D341Med (cell line): ENCODE measurements at places on chromosomes 1 and 21.

DNA sequence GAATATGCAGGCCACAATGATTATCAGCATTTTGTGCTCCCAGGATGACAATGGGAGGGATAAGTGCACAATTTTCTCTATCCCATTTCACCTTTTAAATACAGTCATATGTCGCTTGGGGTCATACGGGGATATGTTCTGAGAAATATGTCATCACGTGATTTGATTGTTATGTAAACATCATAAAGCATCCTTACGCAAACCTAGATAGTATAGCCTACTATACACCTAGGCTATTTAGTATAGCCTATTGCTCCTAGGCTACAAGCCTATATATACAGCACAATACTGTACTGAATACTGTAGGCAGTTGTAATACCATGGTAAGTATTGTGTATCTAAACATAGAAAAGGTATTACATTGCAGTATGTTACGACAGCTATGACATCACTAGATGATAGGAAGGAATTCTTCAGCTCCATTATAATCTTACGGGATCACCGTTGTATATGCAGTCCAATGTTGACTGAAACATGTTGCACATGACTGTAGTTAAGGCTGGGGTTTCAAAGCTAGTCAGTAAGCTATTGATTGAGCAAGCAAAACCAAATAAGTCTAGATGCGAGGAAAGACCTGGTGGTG, 18.9 kb downstream of the RUSC1 start:
- DNase-seq: no peak

DNA sequence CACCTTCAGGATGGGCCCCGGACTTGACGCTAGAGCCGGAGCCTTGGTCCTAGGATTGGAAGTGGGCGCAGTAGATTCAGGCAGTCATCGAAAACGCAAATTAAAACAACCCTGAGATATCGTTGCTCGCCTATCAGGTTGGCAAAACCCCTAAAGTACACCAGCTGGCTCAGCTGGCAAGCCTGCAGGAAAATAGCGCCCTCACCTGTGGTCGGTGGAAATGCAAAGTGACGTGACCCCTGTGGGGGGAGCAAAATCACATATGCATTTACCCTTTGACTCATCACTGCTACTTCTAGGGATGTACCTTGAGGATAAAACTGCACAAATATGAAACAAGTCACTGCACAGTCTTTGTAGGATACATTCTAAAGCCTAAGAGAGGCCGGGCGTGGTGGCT, 170.3 kb upstream of the TMEM51 start:
- DNase-seq: no peak

DNA sequence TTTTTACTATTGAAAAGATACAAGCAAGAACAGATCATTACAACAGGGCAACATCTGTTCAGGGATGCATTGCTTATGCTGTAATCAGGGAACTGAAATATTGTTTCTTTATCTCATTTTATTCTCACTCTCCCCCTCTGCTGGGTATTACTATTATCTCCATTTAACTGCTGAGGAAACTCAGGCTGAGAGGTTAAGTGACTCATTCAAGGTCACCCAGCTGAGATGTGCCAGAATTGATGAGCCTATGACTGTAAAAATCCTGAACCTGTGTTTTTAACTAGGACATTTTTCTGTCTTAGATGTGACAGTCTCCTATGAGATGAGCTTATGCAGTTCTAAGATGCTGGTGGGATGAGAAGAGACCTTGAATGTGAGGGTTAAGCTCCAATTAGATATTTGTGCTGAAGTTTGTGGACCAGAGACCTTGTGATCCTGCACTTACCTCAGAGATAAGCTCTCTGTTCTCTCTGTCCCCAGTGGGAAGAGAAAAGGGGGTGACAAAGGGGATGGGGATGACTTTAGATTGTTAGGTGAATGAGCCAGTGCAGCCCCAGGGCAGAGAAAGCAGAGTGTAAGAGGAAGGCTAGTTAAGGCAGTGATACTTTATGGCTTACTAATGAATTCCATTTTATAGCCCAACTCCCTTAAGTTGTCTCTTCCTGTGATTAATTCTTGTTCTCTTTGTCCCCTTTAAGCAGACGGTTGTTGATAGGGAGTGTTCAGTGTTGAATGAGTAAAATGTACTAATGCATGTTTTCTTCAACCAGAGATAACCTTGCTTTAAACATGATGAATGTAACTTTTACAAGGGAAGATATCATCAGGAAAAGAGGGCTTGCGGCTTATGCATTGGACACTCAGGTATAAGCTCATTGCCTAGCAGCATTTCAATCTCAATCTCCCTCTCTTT, 111.4 kb downstream of the HLX start:
- no peak for DNase-seq

GRCh38 chr1:215321802-215322201, 239.3 kb downstream of the KCNK2 start:
- no peak for DNase-seq

DNA sequence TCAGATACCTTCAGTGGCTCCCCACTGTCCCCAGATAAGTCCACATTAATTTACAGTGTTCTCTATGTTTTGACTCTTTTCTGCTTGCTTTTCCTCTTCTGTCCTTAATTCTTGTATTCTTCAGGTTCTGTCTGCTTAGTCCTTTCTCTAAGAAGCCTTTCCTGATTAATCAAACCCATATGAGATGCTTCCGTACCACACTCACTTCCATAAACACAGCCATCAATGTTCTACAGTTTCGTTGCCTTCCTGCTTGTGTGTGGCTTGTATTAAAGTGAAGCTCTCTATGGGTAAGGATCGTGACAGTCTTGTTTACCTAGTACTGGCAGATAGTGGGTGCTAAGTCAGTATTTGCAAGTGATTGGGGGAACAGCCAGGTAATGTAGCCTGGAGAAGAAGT, 75.9 kb downstream of the PRDM2 start:
- DNase-seq: no peak

GRCh38 chr21:14814991-14815390, 249.8 kb downstream of the NRIP1 start:
- DNase-seq: no peak
